ENCODE measurements at places on chromosomes 7 and 10.

- DNase-seq = no peak
These were observed 247.8 kb downstream of the EBF3 start for GRCh38 chr10:129716211-129716681.

GRCh38 chr10:28429573-28430216 lies 103.2 kb upstream of the WAC start:
- DNase-seq = no peak

- DNase-seq = no peak
These were observed 191.7 kb downstream of the PPP1R9A start for GRCh38 chr7:95099106-95099505.

DNA sequence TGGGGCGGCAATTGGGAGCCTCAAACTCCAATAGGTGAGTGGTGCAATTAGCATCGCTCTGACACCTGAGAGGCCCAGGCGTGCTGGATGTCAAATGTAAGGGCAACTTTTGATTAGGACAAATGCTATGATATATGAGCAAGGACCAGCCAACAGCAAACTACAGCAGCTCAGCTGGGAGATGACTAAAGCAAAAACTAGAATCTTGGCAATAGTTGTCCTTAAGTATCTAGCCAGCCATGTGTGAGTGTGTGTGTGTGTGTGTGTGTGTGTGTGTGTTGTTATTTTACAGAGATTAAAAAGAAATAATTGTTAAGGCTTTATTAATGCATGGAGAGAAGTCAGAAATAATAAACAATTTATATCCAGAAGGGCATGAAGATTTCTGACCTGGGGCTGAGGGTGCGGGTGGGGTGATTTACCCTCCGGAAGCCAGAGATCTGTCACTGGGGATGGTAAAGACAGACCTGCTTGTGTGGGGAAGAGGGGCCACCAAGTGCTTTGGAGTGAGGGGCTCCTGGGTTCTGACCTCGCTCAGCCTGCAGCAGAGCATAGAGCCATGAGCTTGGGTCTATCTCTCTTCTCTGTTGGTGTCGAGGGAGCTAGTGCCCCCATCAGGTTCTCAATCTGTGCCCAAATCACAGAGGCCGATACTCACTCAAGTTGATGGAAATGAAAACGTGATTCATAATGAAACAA lies 77.3 kb downstream of the EMX2 start:
- no peak for DNase-seq

- DNase-seq = no peak
These were observed 342.2 kb upstream of the MEOX2 start for GRCh38 chr7:16028636-16029035.

- no peak for DNase-seq
These were observed 44.8 kb upstream of the BAMBI start for GRCh38 chr10:28632584-28632945.

- DNase-seq = no peak
These were observed 1.1 kb upstream of the ARHGAP22 start for GRCh38 chr10:48605786-48606529.

GRCh38 chr7:414681-415560 lies 104.7 kb downstream of the PDGFA start:
- DNase-seq = no peak

DNA sequence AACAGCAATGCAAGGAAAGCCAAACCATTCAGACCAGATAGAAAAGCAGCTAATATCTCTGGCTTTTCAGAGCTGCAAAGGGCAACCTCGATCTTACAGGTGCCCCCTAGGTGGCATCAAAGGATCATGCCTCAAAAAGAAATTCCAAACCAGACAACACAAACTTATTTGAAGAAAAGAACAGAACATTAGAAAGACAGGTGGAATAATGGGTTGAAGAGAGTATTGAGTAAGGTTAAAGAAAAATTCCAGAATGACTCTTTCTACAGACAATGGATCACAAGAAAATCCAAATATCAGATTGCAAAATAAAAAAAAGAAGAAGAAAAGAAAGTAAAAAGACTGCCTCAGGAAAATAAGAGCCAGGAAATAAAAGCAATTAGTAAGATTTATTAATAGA lies 213.7 kb downstream of the ELMO1 start:
- peak; percentile 44 for DNase-seq

DNA sequence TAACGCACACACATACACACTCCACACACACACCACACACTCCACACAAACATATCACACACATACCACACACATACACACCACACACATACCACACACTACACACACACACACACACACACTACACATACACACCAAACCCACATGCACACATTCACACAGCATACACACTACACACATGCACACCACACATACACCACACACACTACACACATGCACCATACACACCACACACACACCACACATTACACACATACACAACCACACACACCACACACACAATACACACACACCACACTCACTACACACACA lies 66.3 kb downstream of the MKI67 start:
- no peak for DNase-seq

GRCh38 chr7:48847917-48848316 lies 76.4 kb upstream of the CDC14C start:
- DNase-seq = no peak

DNA sequence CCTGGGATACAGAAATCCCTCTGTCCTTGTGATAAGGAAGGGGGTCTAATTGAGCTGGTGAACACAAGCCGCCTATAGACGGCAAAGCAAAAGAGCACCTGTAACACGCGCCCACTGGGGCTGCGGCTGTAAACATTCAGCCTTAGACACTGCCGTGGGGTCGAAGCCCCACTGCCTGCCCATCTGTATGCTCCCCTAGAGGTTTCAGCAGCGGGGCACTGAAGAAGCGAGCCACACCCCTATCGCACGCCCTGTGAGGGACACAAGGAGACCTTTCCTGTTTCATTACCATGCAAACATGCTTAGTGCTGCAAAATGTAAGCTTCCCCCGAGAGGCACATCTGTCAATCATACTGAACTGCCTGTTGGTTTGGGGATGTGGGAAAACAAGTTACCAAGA lies 82.1 kb downstream of the NRP1 start:
- no peak for DNase-seq

DNA sequence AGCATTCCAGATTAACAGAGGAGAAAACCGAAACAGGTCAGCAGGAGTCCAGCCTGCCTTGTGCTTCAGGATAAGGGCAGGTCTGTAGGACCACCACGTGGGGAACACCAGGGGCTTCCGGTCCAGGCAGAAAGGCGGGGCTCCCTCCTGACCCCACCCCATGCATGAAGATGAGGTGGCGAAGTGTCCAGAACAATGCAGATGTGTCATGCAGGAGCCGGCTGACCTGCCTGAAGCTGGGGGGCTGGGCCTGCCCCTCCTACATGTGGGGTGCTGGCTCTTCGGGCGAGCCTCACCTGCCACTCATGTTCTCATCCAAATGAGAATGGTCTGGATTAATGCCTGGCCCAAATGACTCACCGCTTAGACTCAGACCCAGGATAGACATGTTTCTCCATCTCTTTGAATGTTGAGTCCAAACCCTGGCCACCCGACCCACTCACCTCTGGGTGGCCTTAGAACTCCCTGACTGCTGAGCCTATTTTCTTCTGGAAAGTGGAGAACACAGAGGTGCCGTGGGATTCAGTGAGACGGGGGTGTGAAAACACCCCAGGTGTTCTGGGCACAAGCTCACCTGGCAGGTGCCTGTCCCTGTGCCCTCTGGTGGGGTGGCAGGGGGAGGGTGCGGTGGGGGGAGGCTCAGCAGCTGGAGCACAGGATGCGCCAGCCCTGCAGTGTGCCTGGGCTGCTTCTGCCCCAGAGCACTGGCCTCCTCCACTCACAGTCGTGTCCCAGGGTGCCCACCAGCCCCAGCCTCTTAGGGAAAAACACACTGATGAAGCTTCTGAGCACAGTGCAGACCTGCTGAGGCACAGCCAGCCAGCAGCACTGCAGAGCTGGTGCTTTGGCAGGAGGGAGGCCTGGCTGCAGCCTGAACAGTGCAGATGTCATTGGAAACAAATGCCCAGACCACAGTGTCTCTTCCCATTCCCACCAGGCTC lies 55.2 kb upstream of the GDF10 start:
- DNase-seq = no peak

DNA sequence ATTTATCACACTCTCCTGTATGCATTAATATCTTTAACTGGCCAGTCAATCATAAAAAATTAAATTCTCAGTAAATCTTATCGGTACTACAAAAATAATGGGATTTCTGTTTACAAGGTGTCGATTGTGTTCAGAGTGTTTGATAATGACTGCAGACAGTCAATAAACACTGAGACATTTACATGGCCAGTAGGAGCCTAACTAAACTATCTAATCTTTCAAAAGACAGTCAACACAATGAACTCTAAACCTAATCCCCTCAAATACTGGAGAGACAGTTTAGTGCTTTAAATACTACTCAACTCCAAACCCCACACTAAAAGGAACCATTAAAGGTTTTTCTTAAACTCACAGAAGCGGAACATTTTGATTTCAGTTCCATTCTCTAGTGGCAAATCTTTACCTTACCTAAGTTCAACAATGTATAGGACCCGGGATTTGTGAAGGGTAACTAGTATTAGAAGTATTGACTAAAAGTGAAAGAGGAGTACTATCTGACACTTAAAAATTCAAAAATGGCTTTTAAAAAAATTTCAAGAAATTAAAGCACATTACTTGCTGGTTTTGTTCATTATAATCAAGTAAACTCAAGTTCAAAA lies 37.3 kb upstream of the EXOC6 start:
- DNase-seq = no peak

- DNase-seq = peak; percentile 16
These were observed 33.1 kb downstream of the HBP1 start for GRCh38 chr7:107201795-107202450.

DNA sequence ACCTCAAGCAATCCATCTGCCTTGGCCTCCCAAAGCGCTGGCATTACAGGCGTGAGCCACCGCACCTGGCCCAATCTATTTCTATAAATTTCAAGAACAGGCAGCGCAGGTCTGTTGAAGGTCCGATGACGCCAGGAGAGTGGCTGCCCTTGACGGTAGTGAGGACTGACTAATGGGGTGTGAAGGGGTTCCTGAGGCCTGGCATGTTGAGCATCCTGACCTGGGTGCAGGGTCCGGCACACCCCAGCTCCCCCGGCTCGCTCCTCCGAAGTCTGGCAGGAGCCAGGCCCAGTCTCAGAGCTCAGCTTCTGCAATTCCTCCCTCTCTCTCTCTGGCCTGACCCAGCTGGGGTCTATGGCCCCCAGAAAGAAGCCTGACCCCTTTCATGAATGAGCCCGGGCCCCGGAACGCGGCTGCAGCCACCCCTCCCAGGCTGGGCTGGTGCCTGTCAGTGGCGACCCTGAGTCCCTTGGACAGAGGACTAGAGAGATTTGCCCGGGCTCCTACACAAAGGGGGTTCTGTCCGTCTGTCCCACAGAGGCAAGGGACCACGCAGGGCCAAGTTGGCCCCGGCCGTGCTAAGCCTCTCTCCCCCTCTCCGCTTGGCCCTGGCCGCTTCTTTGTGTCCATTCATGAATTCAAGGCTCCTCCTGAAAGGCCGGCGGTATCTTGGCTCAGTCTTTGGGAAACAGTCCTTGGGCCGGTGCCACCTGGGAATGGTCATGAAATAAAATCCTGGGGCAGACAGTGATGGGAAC lies 18.8 kb downstream of the MMD2 start:
- no peak for DNase-seq

- DNase-seq = no peak
These were observed 144.2 kb upstream of the TNRC18 start for GRCh38 chr7:5567790-5568189.

GRCh38 chr7:41185851-41186250 lies 517.0 kb downstream of the INHBA start:
- no peak for DNase-seq

- no peak for DNase-seq
These were observed 109.2 kb downstream of the PIP4K2A start for GRCh38 chr10:22605168-22605567.

GRCh38 chr7:135420786-135421185 lies 89.1 kb downstream of the CNOT4 start:
- no peak for DNase-seq

GRCh38 chr7:149622444-149623210 lies 125.0 kb upstream of the ZNF746 start:
- no peak for DNase-seq

DNA sequence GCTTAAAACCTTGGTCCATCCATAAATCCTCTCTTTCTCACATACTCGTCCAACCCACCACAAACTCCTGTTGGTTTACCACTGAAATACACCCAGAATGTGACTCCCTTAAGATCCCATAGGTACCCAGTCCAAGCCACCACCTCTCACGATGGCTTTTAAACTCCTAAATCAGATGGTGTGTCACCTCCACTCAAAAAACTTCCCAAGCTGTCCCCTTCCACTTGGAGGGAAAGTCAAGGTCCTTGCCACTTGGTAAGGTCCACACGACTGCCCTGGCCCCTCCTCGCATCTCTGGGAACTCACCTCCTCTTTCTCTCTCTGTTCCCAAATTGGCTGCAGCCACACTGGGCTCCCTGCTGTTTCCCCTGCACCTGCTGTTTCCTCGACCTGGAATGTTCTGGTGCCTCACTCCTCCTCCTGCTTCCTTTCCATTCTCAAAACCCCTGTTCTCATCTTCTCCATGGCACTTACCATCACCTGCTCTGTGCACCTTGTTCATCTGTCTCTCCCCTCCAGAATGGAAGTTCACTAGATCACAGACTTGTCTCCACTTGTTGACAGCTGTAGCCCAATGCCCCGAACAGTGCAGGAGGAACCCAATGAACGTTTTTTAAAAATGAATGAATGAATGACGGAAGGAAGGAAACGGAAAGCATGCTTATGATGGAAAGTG lies 23.0 kb downstream of the ZFAND2A start:
- DNase-seq = peak; percentile 29

- no peak for DNase-seq
These were observed 50.0 kb upstream of the ZNF716 start for GRCh38 chr7:57399972-57400371.

GRCh38 chr7:8134089-8134733 lies 127.8 kb downstream of the ICA1 start:
- DNase-seq = no peak

GRCh38 chr10:28471652-28472050 lies 61.3 kb upstream of the WAC start:
- DNase-seq = no peak

DNA sequence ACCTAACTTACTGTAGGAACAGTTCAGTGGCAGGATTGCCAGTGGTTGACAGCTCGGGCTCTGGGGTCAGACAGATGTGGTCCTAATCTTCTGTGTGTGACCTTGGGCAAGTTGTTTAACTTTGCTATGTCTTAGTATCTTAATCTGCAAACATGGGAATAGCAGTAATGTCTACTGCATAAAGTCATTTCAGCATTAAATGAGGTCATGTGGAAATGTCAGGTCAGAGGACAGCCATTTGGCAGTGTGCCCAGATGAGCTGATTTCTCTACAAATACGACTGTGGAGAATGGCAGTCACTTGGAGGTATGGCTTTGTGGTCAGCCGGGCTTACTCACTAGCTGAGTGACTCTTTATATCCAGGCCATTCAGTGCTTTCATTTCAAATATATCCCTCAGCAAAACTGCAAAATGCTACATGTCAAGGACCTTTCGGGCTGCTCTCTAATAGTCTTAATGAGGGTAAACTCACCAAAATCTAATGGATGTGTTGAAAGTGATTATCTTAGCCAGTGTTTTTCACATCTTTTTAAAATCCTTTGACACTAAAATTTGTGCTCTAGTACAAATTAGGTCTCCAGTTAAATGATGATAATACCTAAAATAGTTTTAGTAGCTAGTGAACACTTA lies 171.4 kb downstream of the ST7 start:
- peak; percentile 90 for DNase-seq

Measured in LoVo (cell line).